ENCODE measurements at places on chromosomes 2 and 18.

GRCh38 chr2:155298001-155298400, 599.5 kb downstream of the KCNJ3 start:
- DNase-seq = no peak

DNA sequence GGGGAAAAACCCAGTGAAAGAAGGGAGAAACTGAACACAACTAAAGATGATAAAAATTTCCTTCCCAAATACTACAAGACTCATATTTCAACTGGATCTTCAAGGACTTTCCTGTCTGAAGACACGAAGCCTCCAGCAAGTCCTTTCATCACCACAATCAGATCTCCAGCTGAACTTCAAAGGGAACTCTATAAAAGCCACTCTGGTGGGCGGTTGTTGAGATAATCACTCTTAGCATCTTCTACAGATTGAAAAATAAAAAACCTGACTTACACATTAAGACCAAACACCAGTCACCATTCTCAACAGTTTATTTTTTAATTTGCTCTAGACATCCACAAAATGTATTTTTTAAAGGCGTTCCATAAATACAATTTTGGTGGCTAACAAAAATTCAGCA, 4.4 kb downstream of the REV1 start:
- DNase-seq = no peak

DNA sequence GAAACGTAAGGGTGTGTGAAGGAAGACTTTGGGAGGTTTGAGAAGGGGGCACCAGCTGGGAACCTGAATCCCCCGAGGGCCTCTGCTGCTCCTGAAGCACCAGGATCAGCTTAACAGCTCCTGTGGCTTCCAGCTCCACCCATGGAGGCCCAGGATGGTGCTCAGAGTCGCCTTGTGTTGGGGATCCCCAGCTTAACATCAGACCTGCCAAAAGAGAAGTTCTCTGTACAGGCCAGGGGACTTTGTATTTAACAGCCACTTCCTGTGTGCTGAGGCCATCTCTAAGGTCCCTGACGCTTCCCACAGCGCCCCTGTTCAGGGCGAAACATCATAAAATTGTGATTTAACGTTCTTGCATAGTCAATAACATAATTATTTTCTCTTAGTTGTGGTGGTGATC, 77.5 kb downstream of the NCK2 start:
- DNase-seq = no peak

- no peak for DNase-seq
Observed at GRCh38 chr2:144268036-144268678, 251.8 kb downstream of the ZEB2 start.

DNA sequence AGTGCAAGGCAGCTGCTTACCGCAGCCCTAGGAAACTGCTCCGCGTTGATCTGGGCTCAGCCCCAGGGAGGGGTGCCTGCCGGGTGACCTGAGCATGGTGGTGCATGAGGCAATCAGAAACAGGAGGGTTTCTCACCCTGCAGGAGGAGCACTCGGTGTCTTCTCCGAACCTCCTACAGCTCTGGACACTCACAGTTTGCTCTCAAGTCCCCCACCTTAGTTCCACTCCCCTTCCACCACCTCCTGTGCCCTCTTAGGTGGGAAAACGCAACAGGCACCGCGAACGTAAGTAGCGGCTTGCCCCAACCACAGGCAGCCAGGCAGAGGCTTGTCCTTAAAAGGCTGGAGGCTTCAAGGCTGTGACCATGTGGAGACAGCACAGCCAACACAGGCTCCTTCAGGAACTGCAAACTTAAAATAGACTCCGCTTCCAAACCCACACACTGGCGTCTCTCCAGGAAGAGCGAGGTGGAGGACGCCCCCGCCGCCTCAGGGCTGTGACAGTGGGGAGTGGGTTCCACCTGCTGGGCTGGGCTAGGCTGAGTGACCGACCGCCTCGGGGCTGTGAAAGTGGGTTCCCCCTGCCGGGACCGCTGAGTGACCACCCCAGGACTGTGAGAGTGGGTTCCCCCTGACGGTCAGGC, 71.6 kb downstream of the NDUFA10 start:
- no peak for DNase-seq

DNA sequence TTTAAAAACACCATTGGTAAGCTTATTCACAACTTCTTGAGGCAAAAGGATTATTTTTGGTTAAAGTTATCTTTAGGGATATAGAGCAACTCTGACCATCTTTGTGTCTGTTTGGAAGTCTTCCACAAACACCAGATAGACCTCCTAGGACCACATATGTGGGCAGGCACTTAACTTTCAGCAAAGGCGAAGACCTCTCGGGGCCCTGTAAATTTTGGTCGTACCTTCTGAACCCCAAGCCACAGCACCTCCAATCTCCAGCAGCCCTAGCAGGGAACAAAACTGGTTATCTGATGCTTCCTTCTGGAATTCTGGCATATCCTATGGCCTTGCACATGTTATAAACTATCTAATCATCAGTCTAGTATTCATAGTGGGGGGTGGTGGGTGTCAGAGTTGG, 114.8 kb downstream of the MBD5 start:
- no peak for DNase-seq

DNA sequence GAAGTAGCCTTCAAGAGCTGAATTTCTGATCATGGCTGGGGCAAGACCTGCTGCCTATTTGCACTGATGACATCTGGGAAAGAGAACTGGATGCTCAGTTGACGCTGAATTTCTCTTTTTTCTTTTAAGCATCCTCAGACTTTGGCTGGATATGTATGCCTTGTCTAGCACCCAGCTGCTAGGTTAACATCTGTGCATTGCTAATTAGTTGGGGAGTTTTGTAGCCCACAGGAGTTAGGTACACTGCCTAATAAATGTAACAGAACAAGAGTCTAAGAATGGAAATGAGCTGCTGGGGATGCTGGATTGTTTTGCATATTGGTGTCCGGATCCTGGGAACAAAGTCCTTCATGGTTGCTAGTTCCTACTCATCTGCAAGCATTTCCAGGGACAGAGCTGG, 40.9 kb upstream of the STPG4 start:
- DNase-seq = no peak

GRCh38 chr18:36974686-36975085, 145.8 kb downstream of the KIAA1328 start:
- DNase-seq = no peak

GRCh38 chr18:36189486-36189885, 2.2 kb downstream of the MOCOS start:
- DNase-seq = no peak

- no peak for DNase-seq
Observed at GRCh38 chr2:240349133-240350005, 86.1 kb upstream of the GPC1 start.

DNA sequence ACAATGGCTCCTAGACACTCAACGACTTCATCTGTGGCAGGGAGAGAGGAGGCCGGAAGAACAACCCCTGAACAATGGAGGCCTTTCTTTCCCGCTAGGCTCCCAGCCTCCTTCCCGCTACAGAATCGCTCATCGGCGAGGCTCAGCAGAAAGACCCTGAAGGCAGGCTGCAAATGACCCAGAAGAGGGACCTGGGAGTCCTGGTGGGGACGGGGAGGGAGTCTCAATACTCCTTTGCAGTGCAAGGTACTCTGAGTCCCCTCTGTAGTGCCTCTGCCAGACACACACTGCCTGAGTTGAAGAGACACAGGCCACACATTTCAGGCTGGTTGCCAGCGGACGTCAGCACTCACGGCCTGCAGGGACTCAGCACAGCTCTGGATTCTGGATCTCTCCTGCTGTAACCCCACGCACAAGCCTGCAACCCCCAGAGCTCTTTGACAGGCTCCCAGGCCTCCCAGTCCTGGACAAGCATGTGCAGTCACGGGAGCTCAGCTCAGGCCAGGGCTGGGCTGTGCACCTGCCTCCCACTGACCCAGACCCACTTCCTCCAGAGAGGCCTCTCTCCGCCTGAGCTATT, 6.1 kb downstream of the GPR17 start:
- DNase-seq = no peak

GRCh38 chr2:9983401-9984216, 32.1 kb downstream of the GRHL1 start:
- no peak for DNase-seq

DNA sequence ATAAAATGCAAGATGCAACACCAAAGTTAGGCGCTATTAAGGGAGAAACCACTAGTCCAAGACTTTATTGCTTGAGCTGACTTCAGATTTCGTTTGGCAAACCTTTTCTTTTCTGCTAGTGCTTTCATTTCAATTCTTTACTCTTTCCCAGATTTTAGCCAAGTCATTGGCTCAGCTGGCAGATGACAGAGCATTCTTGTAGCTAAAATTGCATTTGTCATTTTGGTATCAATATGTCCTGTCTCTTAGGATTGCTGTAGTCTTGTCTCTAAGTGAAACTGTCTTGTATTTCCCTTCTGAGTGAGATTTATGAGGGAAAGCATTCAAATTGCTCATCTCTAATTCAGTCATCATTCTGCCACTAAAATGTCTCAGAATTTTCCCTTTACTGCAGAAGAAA, 335.1 kb downstream of the METTL4 start:
- no peak for DNase-seq

- DNase-seq = no peak
Observed at GRCh38 chr2:98712145-98712544, 18.8 kb downstream of the MGAT4A start.

DNA sequence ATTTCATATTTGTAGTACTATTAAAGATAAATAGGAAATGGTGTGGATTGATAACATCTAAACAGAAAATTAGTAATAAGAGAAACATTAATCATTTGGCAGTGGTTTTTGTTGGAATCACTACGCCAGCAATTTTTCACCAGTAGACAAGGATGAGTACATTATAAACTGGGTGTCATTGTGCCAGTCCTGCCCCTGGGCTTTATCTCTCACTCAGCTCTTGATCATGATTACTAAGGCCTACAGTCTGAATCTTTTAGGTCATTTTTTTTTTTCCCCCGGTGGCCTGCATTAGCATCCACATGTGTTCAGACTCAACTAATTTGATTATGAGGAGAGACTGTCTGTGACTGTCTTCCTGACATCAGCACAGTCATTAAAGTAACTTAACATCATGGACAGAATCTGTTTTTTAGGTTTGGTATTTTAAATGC, 16.2 kb downstream of the GULP1 start:
- DNase-seq = no peak

DNA sequence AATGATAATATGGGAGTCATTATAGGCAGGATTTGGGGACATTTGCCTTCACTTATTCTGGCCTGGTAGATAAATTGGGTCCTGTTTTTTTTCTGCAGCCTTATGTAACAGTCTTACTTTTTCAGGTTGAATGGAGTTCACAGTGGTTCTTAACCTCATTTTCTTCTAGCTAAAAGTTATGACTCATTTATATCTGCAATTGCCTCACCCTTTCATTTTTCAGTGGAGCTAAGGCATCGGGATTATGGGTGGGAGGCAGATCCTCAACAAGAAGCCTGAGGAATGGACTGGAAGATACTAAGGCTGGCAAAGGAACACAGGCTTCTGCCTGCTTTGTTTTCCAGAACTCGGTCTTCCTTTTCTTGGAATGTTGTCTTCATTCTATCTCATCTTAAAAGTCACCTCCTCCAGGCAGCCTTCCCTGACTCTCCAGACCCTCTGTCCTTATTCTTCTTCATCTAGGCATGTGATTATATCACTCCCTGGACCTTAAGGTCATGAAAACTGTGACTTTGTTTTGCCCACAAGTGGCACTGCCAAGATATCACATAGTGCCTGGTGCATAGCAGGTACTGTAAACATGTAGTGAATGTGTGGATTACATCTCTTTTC, 41.0 kb upstream of the ACSL3 start:
- no peak for DNase-seq

DNA sequence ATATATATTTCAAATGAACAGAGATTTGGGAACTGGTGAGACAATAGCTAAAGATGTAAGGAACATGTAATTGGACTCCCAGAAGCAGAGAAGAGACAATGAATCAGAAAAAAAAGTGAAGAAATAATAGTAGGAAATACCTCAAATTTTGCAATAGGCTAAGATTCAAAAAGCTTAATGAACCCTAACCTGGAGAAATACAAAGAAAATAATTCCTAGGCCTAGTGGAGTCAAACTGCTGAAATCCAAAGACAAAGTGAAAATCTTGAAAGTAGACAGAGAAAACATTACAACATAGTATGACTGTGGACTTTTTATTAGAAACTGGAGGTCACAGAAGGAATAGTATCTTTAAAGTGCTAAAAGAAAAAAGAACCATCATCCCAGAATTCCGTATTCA, 76.7 kb downstream of the LAMA3 start:
- no peak for DNase-seq

DNA sequence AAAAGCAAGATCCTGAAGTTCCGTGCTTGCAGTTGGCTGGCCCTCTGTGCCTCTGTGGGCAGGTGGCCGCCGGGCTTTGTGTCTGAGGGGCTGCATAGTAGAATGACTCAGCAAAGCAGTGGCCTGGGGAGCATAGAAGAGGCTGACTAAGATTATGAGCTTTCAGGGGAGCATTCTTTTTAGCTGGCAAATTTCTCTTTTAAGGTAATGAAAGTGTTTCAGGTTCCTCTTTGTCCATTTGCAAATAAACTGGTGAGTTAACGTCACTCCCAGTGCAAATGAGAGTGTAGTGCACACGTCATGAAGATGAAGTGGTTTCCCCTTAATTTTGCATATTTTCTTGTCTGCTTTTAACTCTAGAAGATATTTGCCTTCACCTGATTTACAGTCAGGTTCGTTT, 98.6 kb downstream of the BCL2L11 start:
- DNase-seq = peak; percentile 13

GRCh38 chr2:45180033-45180746, 170.9 kb upstream of the SIX2 start:
- no peak for DNase-seq

GRCh38 chr2:239192456-239192855, 208.4 kb downstream of the HDAC4 start:
- DNase-seq = no peak

GRCh38 chr18:5414546-5414945, 119.0 kb upstream of the ZBTB14 start:
- no peak for DNase-seq

DNA sequence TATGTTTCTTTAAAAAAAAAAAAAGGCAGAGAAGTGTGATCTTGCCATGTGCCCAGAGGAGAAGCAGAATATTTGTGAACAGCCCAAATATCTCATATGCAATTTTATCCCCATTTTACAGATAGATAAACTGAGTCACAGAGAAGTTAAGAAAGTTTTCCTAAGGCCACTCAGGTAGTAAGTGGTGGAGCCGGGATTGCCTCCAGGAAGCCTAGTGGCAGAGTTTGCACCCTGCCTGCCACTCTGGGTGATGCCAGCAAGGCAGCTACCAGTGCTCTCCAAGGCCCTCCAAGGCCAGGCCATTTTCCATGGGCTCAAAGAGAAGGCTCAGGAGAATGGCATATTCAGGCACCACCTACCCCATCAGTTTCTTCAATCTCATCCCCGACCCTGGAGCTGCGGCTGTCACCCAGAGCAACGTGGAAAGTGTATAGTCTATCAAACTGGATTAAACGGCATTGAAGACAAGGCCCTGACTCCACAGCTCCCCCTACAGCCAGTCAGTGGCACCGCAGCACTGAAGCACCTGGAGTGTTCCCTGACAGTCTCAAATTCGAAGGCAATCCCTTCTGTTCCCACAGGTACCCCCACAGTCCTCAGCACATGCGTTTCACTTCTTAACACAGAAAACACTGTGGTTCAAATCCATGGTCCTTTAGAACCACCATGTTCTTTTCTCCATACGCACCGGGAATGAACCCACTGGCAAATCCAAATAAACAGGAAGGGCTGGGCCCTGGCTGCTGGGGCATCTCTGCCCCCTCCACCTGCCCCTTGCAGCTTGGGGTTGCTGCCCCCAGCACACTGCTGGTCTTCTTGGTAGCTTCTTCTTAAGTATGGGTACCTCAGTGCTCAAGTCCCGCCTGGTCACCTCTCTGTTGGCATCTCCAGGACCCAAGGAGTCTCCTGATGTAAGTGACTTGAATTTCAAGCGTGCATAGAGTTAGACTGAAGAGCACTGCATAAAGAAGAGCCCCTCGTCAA, 175.3 kb downstream of the INHBB start:
- DNase-seq = peak; percentile 59

- no peak for DNase-seq
Observed at GRCh38 chr2:145146691-145147090, 626.8 kb upstream of the ZEB2 start.
